Fibroblast of skin of right biceps (primary cell): ENCODE measurements at places on chromosomes 2 and 18.

- DNase-seq: no peak
These were observed 15.2 kb downstream of the HIBCH start for GRCh38 chr2:190304404-190304803.

- peak; percentile 76 for DNase-seq
These were observed 76.8 kb downstream of the ALPK2 start for GRCh38 chr18:58552057-58552461.

DNA sequence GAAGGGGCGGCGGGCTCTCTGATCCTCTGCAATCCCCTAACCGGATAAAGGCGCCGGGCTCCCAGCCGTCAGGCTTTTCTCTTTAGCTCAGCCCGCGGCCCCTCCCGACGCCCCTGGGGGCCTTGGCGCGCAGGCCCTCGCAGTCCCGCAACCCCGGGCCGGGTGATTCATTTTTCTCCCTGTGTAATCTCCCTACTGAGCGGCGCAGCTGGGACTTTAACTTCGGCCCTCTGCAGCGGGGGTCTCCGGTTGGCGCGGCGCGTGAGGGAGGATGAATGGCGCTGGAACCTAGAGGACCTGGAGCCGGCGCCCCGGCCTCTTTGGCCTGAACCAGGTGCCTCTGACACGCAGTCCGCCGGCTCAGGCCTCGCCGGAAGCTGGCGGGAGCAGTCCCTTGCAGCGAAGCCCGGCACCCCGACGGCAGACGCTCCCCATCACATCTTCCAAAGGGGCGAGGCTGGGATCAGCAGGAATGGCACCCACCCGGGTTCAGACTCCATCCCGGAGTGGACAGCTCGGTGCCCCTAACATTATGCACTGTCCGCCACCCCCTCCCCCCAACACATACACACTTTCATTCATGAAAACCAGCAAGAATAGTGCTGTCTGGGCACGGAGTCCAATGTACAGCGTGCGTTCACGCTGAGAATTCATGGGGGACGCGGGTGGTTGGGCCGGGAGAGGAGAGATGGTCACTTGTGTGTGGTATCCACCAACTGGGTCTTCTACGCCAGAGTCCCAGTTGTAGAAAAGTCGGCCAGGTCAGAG is 1.2 kb downstream of the CNGA3 start:
- no peak for DNase-seq

- no peak for DNase-seq
These were observed 84.5 kb downstream of the COL5A2 start for GRCh38 chr2:189095101-189095500.

DNA sequence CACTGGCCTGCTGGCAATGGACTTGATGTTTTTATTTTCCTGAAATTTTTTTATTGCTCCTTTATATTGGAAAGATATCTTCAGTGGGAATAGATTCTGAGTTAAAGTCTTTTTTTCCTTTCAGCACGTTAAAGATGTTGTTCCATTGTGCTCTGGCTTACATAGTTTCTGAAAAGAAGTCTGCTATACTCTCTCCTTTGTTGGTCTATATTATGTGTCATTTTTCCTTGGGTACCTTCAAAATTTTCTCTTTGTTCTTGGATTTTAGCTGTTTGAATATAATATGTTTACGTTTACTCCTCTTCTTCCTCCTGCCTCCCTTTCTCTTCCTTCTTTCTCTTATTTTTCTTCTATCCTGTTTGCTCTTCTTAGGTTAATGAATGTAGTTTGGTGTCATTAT is 105.5 kb downstream of the CAPN13 start:
- DNase-seq: no peak

DNA sequence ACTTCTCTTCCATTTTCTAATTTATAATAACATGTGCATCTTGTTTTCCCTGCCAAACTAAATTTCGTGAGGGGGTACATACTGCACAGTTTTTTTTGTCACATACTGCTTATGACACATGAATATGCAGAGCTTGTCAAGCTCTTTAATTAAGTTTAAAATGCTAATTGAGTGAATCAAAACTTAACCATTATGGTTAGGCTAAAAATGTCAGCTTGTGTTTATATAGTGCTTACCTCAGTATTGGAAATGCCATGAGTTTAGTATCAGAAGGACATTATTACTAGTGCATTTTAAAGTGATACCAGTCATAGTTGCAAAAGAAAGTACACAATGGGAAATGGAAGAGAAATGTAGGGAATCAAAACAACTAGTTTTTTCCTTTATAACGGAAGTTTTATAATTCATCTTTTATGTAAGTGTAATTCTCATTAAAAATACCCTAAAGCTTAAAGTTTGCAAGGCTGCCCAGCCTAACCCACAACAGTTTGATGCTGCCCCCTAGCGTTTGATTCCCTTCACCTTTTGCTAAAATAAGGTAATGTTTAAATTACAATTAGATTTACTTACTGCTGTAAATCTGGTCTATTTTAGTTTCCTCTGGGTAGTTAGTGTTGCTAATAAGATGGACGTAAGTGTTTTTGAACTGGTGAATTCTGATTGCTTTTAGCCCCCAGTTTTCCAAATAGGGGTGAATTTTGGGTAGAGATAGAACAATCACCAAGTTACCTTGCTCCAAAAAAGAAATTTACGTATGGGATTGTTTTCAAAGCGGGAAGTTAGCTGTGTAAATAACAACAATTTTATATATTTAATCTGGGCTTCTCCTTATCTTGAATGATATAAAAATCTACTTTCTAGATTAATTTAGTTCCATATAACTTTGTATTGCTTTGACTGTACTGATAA is 3.2 kb downstream of the SLC39A10 start:
- DNase-seq: peak; percentile 70

DNA sequence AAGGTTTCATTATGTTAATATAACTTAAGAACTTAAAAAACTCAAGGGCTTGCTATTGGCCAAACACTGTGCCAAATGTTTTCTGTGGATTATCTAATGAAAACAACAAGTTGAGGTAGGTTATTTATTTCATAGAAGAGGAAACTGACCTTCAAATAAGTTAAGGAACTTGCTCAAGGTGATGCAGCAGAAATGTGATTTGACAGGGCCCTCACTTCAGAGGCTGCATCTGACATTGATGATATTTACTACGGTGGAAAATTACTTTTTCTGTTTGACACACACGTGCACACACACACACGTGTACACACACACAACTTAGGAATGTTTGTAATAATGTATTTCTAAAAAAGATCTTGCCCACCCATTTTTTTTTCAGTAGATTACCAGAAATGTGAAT is 137.2 kb upstream of the CXCR4 start:
- no peak for DNase-seq

DNA sequence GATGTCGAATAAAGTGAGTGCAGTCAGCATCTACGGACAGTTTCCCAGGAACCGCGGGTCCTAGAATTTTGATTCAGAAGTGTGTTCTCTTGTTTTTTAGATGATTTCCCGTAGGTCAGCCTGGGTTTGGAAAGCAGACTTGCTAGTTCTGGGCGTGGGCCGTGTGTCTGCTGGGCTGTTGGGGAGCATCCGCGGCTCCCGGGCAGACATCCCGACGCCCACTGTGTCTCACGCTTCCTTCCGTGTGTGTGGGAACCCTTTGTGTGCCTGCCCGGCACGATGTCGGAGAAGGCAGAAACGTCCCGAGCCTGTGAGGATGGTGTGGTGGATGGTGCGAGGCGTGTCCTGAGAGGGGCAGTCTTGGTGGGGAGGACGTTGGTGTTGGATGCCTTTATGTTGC is 18.4 kb downstream of the CTDP1 start:
- no peak for DNase-seq

GRCh38 chr2:226716126-226716525 is 83.5 kb downstream of the IRS1 start:
- DNase-seq: no peak

GRCh38 chr2:75130171-75130570 is 69.1 kb downstream of the TACR1 start:
- peak; percentile 12 for DNase-seq

- no peak for DNase-seq
These were observed 118.8 kb downstream of the ACTR3 start for GRCh38 chr2:114008720-114009119.

DNA sequence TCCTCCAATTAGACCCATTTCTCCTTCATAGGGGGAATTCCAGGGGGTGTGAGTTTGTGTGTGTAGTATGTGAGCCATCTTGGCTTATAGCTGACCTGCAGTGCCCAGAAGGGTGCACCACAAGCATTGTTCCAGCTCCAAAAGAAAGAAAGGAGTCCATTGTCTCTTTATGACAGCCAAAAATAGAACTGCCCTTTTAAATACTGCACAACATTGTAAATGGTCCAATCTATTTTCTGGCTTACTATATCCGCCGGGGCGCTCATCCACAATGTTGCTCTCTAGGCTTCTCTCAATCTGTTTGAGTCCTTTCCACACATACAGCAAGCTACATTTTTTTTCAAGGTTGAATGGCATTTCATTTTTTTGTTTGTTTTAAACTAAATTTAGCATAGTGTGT is 517.5 kb downstream of the STK39 start:
- no peak for DNase-seq

- no peak for DNase-seq
These were observed 135.3 kb upstream of the GLI2 start for GRCh38 chr2:120600335-120600734.

- no peak for DNase-seq
These were observed 185.8 kb upstream of the ACVR2A start for GRCh38 chr2:147659051-147659450.

DNA sequence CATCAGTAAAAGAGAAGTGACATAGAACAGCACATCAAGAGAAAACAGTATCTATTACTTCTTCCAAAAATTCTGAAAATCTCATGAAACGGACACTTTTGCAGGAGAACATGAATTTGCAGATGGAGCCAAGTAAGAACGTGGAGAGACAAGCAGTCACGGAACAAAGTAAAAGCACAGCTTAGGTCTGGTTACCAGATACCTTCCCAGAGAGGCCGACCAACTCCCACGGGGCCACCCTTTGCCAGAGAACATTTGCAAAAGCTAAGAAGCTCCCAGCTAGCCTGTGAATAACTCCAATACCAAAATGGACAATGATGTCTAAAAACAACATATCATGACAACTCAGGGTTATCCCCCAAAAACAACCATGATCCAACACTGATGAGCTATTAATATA is 38.9 kb downstream of the THAP4 start:
- DNase-seq: no peak

- DNase-seq: no peak
These were observed 20.0 kb downstream of the ST3GAL5 start for GRCh38 chr2:85868822-85869221.

DNA sequence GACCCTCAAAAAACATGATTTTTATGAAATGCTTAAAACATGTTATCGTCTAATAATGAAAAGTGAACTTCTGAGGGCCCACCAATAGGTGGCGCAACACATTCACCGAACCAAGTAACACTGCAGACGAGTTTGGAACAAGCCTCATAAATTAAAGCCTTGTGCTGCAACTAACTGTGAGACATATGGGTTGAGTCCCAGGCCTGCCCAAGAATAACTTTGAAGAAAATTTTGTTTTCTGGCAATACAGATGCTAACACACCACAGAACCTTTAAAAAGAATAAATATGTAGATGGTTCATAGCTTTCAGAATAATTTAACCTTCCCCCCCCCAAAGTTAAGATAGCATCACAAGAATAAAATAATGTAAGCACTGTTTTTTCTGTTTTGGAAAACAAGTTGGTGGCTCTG is 285.9 kb downstream of the RNF144A start:
- peak; percentile 75 for DNase-seq

- DNase-seq: no peak
These were observed 11.0 kb downstream of the SLC19A3 start for GRCh38 chr2:227706859-227707258.

GRCh38 chr2:216664593-216665034 is 30.7 kb downstream of the IGFBP5 start:
- DNase-seq: peak; percentile 56

- peak; percentile 36 for DNase-seq
These were observed 203.0 kb downstream of the SOCS6 start for GRCh38 chr18:70491734-70492348.

DNA sequence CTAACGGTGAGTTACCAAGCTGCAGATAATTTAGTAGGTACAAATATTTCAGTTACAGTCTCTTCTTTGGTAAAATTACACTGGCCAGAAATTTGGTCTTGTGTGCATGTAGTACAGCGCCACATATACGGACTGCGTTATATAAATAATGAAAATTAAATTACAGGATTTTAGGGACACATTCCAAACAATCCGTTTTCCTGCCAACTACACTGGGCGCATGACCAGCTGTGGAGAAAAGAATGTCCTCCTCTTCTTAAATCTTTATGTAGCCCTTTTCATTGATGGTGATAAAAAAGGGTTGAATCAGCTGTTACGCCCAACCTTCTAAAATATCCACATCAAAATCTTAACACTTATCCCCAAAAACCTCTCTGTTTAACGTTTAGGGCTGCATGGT is 37.5 kb downstream of the TCF4 start:
- DNase-seq: no peak

GRCh38 chr2:85324639-85325465 is 2.9 kb downstream of the TGOLN2 start:
- peak; percentile 14 for DNase-seq
